Mammary epithelial cell (primary cell): ENCODE measurements at places on chromosomes 2 and 18. TPM values are rescaled to one million over a fixed set of nuclear protein-coding genes. Genes with fewer than 3 reads are reported as not detected.
A peak's percentile ranks its signal among the peaks of the same experiment; 100 is the strongest.

DNA sequence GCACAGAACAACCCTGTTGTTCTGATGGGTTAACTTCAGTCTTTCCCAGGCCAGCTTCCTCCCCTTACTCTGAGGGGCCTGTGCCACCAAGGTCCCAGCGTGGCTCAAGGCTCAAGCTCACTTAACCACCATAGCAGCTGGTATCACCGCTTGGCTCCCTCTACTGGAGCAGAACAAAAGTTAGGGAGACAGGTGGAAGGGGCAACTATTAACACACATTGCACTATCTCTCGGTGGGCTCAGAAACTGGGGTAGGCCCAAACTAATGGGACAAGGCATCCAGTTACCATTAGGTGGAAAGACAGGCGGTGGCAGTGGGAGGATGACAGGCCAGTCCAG is 88.7 kb upstream of the ATL2 start:
- DNase-seq: peak; percentile 34

EGR4 gene
- 0.12 TPM in 1 of 2 replicates, not detected in the other for total RNA-seq

- no peak for DNase-seq
These were observed 984.6 kb upstream of the CNTNAP5 start for GRCh38 chr2:123040506-123040905.

DNA sequence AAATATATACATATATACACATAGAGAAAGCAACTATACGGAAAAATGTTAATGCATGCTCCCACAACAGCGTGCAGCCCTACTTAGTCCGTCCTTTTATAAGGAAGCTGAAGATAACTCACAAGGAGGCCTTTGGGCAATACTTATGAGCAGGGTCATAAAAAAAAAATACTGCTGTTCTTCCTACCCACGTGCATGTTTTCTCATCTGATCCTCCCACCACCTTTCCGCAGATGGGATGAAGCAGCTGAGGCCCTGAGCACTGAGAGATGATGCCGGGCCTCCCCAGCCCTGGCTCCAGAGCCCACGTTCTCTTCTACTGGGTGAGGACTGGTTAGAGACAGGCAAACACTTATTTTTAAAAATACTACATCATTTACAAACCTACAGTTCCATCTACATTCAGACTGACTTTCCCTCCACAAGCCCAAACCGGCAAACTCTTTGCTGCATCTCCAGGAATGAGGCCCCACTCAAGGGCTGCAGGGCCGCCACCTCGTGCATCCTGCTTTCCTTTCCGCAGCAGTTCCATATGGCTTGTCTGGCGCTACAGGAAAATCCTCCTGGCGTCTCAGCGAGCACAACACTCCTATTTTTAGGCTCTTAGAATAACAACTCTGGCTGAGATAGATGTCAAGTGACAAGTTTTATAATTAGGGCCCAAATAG is 41.6 kb downstream of the TBC1D8 start:
- no peak for DNase-seq
